ENCODE measurements at places on chromosomes 7 and 10.

GRCh38 chr10:132637477-132638129 is 100.0 kb downstream of the INPP5A start:
- peak; percentile 83 for DNase-seq

GRCh38 chr7:22576612-22577469 is 76.9 kb upstream of the STEAP1B start:
- DNase-seq = no peak

- DNase-seq = peak; percentile 31
These were observed 48.7 kb upstream of the DYNC1I1 start for GRCh38 chr7:95723583-95724180.

GRCh38 chr7:22016507-22016906 is 70.8 kb upstream of the CDCA7L start:
- peak; percentile 21 for DNase-seq

GRCh38 chr7:41628901-41629300 is 74.0 kb downstream of the INHBA start:
- DNase-seq = no peak

GRCh38 chr7:142477079-142477651 is 219.3 kb upstream of the PRSS58 start:
- DNase-seq = no peak
